ENCODE measurements at places on chromosomes 3 and 15.

GRCh38 chr3:168051531-168052471 lies 43.9 kb downstream of the GOLIM4 start:
- DNase-seq: no peak

DNA sequence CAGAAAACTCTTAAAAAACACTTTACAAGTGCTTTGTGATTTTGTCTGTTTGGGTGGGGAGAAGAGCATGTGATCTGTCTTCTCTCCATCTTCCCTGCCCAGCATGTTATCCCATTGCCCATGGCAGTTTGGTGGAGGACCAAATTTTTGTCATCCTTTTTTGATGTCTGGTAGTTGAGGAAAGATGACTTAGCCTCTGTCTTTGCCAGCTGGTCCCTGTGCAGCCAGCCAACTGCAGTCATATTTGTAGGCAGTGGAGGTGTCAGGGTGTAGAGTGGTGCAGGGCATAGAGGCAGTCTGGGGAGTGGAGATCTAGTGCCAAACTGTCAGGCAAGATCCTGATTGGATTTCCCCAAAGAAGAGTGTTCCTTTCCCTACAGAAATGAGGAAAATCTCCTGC lies 40.7 kb downstream of the GASK1A start:
- DNase-seq: no peak

DNA sequence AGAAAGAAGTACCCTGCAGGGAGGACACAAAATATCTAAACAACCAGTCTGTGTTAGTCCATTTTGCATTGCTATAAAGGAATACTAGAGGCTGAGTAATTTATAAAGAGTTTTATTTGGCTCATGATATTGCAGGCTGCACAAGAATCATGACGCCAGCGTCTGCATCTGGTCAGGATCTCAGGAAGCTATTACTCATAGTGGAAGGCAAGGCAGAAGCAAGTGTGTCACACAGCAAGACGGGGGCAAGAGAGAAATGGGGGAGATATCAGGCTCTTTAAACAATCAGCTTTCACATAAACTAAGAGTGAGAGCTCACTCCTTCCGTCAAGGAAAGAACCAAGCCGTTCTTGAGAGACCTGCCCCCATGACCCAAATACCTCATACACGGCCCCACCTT lies 614.8 kb downstream of the ZIC1 start:
- DNase-seq: no peak

DNA sequence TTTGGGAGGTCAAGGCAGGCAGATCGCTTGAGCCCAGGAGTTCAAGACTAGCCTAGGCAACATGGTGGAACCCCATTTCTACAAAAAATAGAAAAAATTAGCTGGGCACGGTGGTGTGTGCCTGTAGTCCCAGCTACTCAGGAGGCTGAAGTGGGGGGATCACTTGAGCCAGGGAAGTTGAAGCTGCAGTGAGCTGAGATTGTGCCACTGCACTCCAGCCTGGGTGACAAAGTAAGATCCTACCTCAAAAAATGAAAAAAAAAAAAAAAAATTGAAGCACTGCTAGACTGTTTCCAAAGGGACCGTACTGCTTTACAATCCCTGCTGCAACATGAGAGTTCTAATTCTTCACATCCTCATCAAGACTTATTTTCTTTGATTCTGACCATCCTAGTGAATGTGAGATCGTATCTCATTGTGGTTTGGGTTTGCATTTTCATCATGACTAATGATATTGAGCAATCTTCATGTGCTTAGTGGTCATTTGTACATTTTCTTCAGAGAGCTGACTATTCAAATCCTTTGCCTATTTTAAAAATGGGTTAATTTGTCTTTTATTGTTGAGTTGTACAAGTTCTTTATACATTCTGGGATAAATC lies 10.8 kb downstream of the CMTM8 start:
- peak; percentile 32 for DNase-seq

DNA sequence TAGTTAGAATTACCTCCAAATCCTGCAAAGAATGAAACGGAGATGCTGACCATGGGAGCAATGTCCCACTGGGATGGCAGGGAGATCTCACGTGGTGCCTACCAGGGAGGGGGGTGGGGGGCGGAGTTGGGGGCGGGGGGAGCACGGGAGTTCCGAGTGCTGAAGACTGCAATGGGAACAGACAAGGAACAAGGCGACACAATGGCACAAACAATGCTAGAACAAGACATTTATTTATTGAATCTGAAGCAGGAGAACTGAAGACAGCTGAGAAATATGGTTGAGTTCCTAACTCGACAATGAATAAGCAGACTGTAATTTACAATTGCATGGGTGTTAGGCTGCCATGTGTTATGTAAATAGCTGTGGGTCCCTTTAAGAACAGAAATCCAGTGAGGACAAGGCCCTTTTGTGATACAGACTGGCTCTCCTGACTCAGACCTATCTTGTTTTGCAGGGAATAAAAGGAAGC lies 91.2 kb downstream of the AQP9 start:
- DNase-seq: no peak

DNA sequence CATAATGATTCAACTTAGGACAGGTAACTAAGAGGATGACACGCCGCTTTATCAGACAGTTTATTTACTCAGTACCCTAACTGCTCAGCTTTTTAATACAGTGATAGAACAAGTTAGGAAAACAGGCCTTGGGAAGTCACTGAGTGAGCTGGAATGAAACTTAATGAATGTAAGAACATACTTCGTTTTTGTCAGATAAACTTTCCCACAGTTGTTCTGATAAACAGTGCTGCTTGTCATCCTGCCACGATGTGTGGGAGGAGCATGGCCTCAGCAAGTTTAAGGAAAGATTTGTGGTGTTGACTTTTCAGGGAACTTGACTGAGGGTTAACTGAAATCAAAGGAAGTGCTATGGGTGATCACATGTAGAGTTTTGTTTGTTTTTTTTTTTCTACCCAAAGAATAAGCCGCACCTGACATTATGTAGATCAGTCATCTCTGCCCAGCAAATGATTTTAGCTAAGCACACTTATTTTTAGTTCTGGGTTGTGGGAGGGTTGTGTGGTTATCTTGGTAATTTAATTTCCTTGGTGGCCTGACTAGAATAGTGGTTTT lies 5.6 kb upstream of the P2RY14 start:
- DNase-seq: no peak

DNA sequence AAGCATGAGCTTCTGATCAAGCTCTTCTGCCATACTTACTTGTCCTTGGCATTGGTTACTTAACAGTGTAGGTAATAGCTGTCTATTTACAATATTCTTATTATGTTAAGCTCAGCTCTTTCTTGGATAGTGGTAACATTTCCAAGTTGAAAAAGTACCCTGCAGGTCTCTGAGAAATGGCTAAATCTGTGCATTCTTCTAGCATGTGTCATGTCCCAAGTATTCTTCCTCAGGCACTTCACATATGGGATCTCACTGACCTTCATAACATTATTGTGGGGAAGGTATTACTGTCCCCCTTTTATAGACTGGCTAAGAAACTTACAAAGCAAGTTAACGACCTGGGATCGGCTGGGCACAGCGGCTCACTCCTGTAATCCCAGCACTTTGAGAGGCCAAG lies 236.1 kb downstream of the RORA start:
- DNase-seq: no peak

- no peak for DNase-seq
Measured at GRCh38 chr3:176970770-176971169, 226.5 kb downstream of the TBL1XR1 start.

DNA sequence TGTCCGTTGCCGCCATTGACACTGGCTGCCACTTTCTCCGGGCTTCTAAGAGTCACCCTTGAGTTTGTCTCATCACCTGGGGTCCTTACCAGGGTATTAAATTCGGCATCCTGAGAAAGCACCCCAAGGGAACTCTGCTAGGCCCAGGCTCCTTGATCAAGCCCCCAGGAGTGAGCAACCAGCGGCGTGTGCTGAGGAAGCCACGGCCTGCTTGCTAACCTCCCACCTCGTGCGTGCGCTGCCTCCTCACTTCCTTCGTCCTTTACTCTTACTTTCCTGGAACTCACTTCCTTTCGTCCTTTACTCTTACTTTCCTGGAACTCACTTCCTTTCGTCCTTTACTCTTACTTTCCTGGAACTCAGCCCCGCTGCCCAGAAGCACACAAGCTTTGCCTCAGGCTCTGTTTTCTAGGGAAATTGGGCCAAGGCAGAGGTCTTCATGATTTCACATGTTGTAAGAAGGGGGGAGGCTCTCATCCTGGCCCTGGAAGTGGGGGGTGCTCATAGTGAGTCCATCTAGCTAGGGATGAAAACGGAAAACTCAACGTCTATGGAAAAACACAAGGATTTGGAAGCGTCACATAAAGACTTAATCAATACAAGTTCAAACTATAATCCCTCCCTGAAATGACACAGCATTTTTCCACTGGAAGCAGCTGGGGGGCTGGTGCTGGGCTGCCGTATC lies 36.7 kb upstream of the BDH1 start:
- no peak for DNase-seq

DNA sequence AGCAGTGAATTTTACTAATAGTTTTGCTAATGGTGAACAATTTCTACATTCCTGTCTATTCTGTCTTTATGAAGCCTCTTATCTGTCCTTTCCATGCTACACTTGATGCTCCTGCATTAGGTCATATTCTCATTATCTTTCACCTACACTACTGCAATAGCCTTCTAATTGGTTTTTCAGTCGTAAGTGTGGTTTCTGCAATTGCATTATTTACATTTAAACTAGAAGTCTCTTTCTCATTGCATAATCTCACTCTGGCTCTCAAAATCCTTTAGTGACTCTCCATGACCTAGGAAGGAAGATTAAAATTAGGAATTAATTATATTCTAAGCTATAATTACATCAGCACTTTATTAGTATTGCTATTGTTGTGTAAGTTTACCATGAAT lies 686.5 kb downstream of the IGSF11 start:
- DNase-seq: no peak

DNA sequence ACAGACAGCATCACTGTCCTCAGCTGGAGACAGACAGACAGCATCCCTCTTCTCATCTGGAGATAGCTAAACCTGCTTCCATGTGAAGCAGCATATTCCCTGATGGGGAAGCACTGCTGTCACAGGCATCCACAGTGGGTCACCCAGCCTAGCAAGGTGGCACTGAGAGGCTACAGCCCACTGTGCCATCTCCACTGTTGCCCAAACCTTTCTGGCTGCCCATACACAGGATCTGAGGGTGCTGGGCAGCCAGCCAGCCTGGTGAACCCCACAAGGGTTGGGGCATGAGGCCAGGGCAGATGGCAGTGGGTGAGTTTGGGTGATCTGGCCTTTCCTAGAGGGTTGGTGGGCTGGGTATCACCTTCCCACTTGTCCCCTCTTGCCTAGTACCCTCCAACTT lies 11.7 kb downstream of the CHST13 start:
- no peak for DNase-seq

GRCh38 chr3:178856804-178857203 lies 214.8 kb downstream of the ZMAT3 start:
- DNase-seq: no peak

DNA sequence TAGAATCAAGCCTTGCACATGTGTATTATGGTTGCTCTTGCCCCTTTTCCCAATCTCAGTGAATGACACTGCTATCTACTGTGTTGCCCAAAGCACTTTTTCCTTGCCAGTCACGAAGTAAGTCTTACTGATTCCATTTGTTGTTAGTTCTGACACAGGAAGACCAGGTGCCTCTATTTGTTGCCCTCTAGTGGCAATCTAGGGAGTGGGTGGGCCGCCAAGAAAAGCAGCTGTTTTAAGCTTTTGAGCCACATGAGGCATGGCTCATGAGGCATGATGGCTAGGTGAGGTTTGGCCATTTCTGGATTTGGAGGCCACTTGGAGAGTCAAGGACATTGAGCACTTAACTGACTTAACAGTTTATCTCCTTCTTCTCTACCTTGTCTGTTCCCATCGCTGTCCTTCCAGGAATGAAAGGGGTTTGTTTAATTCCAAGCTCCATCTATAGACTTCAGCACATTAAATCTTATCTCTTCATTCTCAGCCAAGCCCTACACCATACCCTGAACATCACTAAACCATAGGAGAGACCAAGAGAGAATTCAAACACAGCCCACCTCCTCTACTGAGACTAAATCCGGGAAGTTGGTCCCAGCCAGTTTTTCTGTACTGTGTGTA lies 103.1 kb downstream of the HCN4 start:
- no peak for DNase-seq

DNA sequence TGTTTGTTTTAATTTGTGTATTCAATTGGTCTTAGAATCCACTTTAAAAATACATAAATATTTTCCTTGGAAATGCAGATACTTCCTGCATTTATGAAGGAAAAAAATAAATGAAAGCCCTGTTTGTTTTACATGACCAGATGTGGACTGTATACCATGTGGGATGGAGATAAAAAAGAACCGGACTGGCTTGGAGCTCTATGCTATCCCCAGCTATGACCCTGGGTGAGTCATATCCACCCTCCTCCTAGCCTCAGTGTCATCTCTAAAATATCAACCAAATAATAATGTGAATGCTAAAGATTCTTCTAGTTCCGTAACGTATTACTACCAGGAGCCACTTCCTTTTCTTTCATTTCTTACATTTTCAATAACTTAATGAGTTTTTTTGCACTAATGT lies 44.5 kb upstream of the PDZRN3 start:
- no peak for DNase-seq

- peak; percentile 82 for DNase-seq
Measured at GRCh38 chr3:40504636-40505430, 1.0 kb upstream of the ZNF620 start.

- DNase-seq: no peak
Measured at GRCh38 chr3:99891610-99892285, 74.1 kb downstream of the CMSS1 start.
